ENCODE measurements at places on chromosomes 4 and X.

DNA sequence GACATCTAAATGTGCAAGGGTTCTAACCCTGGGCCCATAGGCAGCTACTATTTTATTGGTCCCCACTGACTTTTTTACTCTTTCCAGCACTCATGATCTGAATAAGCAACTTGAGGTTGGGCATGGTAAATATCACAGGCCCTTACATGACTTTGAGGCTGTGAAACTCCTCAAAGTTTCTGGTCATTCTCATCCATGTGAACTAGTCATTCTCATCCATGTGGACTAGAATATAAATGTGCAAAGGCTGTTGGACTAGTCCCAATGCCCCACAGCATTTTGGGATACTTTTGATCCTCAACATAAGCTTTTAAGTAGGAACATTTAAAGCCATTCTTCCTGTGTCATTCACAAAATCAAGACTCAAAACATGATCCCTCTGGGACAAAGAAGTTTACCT is 290.7 kb upstream of the PPARGC1A start:
- DNase-seq: no peak

DNA sequence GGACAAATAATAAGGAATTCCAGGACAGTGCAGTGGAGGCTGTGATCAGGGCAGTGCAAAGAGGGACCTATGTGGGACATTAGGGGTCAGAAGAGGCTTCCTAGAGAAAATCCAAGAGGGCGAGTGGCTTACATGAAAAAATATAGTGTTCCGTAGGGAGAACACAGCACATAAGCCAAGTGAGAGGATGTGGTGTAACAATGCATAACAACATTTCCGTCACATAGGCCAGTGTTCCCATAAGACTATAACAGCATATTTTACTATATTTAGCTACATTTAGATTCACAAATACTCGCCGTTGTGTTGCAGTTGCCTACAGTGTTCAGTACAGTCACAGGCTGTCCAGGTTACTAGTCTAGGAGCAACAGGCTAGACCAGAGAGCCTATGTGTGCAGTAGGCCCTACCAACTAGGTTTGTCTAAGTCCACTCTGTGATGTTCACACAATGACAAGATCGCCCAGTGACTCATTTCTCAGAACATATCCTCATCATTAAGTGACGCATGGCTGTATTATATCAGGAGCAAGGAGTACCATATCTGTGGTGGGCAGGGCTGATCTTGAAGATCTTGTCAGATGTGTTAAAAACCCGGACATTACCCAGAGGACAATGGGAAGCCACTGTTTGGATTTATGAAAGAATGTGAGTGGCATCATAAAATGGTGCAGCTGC is 74.0 kb upstream of the TBL1X start:
- DNase-seq: no peak

- no peak for DNase-seq
These were observed 64.1 kb downstream of the BEND4 start for GRCh38 chr4:42088386-42088785.

GRCh38 chr4:46980851-46981250 is 12.5 kb downstream of the GABRA4 start:
- no peak for DNase-seq

All from HEK293T (cell line).